NCI-H524 treated with DMSO at 0.1 percent for 48 hours (cell line): ENCODE measurements at places on chromosomes 7 and 10.

DNA sequence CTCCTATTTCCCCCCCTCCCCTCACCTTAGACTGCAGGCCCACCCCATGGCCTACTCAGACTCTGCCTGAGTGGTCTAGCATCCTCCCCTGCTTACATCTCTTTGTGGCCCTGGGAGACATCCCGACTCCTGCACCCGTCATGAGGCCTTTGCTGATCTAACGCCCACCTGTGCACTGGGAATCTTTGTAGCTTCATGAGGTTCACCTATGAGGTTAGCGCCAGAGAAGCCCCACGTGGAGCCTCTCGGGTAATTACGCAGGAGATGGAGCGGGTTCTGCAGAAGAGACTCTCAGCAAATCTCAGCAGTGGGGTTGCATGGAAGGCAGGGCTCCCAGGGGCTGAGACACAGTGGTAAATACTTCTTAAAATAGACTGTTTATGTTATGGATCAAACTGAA lies 43.5 kb upstream of the HSPA12A start:
- no peak for DNase-seq

DNA sequence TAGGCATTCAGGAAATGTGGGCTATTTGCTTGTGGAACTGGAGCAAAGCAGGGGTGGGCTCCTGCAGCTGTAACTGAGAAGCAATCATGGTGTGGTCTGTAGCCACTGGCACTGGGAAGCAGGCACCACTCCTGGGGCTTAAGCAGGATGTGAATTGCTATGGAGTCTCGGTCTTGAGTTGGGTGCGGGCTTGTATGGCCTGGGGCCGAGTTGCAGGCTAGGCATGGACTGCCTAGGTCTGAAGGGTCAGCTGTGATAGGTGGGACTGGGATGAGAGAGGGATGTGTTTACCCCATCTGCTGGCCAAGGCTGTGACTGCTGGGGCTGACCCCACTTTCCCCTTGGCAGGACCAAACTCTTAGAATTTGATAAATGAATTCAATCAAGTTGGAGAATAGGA lies 43.0 kb downstream of the ADCY1 start:
- no peak for DNase-seq

- no peak for DNase-seq
Measured at GRCh38 chr10:61752111-61753011, 89.6 kb downstream of the CABCOCO1 start.

DNA sequence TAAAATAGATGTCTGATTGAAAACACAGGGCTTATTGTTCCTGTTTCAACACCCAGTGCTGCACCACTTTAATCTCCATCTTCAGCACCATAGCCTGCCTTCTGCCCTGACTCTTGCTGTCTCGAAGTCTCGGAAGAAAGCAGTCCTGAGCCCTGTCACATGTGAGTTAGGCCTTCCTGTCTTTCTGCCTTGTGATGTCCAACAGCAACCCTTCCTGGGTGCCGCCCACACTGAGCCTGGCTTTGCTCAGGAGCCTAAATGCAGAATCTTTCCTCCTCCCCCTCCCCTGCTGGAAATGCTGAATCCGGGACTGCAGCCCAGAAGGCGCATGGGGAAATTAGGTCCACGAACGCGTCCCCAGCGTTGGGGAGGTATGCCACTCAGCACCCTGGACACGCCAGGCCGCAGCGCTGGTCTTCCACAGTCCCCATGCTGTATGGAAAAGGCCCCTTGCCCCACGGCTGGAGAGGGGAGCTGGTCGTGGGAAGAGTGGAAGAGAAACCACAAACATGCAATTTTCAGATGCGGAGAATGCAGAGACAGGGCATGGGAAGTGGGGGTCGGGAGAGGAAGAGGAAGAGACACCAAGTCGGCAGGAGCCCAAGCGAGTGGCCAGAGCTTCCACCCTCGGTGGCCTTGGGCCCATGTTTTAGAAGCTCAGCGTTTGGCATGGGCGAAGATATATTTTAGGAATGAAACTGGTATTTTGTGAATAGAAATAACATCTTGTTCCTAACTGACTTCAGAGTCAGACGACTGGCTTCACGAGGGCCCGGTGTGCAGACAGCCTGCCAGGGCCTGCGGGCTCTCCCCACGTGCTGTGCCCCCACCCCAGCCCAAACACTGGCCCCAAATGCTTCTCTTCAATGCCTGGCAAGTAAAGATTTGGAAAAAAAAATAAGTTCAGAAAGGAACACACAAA lies 656.1 kb upstream of the FOXK1 start:
- no peak for DNase-seq

DNA sequence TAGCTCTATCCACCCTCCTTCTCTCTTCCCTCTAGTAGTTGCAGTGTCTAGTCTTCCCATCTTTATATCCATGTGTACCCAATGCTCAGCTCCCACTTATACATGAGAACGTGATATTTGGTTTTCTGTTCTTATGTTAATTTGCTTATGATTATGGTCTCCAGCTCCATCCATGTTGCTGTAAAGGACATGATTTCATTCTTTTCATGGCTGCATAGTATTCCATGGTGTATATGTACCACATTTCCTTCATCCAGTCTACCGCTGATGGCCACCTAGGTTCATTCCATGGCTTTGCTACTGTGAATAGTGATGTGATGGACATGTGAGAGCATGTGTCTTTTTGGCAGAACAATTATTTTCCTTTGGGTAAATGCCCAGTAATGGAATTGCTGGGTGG lies 6.5 kb downstream of the PRSS2 start:
- no peak for DNase-seq

- no peak for DNase-seq
Measured at GRCh38 chr7:112334366-112334765, 115.9 kb upstream of the IFRD1 start.

DNA sequence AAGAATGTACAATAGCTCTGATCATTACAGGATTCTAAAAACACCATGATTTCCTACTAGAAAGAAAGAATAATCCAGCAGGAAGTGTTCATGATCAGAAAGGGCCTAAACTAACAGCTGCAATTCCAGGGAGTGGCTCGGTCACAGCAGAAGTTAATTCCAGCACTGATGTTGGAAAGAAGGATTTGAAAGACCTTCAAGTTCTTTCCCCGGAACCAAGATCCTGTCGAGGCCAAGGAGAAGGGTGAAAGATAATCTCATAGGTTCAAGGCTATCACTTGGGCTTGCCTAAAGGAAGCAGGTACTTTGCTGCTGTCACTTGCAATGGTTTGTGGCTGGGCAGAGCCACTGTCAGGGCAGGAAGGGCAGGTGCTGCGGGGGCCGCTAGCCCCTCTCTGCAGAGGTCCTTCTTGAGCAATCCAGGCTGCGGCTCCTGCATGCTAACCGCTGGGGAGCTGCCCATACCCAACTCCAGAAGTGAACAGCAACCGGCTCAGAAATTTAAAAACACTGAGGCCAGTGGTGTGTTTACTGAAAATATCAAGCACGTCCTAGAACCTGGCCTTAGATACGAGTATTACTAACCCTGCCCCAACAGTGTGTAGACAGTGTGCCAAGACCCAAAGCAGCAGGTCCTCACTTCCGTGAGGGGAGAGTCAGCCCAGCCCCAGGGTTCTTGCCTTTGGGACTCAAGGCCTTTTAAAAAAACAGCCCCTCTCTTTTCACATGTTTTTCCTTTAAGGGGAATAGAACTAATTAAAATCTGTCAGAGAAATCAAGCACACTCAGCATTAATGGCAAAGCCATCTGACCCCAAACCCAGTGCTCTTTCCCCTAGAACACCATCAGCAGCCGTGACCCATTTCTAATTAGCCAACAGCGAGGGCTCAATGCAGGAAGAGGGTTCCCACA lies 76.8 kb downstream of the VIPR2 start:
- no peak for DNase-seq
